Karpas-422 (cell line): ENCODE measurements at places on chromosomes 2 and 18. TPM values are rescaled to one million over a fixed set of nuclear protein-coding genes. Genes with fewer than 3 reads are reported as not detected.
A peak's percentile ranks its signal among the peaks of the same experiment; 100 is the strongest.

GRCh38 chr2:33785201-33786106, 186.4 kb upstream of the FAM98A start:
- DNase-seq: no peak
- H3K36me3 ChIP-seq: no peaks in the 10 kb centered on the region
- no peak overlapping the region for H3K27ac ChIP-seq
- no peaks in the 10 kb centered on the region for H3K27me3 ChIP-seq
- H3K4me3 ChIP-seq: no peak overlapping the region

DNA sequence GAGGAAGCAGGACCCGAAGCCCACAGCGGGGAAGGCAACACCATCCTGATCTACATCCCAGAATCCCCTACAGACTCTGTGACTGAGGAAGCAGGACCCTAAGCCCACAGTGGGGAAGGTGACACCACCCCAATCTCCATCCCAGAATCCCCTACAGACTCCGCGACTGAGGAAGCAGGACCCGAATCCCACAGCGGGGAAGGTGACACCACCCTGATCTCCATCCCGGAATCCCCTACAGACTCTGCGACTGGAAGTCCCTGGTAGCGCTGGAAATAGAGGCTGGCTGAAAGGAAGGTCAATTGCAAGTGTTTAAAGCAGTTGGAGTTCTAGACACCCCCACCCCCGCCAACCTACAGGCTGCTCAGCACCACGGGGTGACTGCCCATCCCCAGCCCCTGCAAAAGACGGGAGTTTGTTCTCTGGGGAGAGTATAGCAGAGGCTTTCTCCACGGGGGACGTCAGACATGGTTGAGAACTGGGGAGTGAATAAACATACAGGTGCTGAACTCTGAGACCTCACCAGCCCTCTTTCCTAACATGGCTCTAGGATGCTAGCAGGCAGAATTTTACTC, 21.0 kb downstream of the CIB4 start:
- H3K4me1 ChIP-seq: no peaks in the 10 kb centered on the region
- no peak overlapping the region for H3K4me3 ChIP-seq
- no peaks in the 10 kb centered on the region for H3K36me3 ChIP-seq
- DNase-seq: no peak
- no peaks in the 10 kb centered on the region for H3K27me3 ChIP-seq

DNA sequence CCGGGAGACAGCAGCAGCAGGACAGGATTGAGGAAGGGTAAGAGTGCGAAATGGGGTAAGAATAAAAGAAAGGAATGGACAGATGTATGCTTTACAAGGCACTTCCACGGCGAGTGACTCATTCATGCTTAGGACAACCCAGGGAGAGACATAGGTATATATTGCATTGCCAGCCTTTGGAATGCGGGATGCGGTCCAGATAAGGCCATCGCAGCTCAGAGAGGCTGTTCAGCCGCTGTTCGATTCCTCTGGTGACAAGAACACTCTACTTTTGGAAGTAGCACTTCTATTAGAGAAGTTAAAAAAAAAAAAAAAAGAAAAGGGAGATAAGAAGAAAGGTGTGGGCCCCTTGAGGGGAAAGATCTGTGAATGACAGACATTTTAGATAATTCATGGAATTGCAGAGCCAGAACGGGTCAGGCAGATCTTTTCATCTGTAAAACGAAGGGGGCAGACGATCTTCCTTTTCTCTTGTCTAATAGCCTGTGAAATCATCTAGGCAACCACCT, 819 bp upstream of the NCOA1 start:
- no peak overlapping the region for H3K27ac ChIP-seq
- DNase-seq: no peak
- H3K4me1 ChIP-seq: peaks cover 20% of the 10 kb centered on the region
- H3K4me3 ChIP-seq: peak overlapping the region; percentile 69
- H3K27me3 ChIP-seq: no peaks in the 10 kb centered on the region

PLEKHA3 gene
- total RNA-seq: 8.4 and 11.0 TPM in 2 replicates

GCG gene
- total RNA-seq: not detected in 2 replicates

FAM124B gene
- total RNA-seq: not detected in 2 replicates

DNA sequence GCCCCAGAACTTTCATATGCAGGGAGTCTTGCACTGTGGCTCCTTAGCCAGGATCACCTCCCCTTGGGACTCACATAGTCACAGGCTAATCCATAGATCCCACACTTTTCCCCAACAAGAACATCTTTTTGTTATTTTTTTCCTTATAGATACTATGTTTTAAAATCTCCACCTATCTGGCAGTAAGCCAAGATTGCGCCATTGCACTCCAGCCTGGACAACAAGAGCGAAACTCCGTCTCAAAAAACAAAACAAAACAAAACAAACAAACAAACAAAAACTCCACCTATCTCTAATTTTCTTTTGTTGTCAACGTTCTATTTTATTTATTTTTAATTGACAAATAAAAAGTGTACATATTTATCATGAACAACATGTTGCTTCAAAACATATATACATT, 141.7 kb downstream of the PDE11A start:
- no peak overlapping the region for H3K27ac ChIP-seq
- no peak overlapping the region for H3K4me3 ChIP-seq
- DNase-seq: no peak
- H3K27me3 ChIP-seq: no peaks in the 10 kb centered on the region

DNA sequence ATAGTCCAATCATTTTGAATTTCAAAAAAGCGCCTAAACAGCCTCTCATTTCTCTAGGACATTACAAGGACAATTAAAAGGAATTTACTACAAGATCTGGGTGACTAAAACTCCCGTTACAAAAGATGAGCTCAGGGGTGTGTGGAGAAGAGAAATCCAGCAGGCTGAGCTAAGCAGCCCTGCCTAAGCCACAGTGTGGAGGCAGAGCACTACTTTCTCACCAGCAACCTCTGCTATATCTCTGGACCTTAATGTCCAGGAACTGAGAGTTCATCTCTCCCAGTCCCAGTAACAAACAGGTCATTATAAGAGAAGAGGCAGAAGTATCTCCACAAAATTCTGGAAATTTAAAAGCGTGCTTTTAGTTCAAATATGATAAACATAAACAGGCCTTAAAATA, 18.9 kb upstream of the ANKRD62 start:
- no peak overlapping the region for H3K27ac ChIP-seq
- no peaks in the 10 kb centered on the region for H3K27me3 ChIP-seq
- H3K4me3 ChIP-seq: no peak overlapping the region

- no peak overlapping the region for H3K27ac ChIP-seq
- H3K4me1 ChIP-seq: peaks cover 4% of the 10 kb centered on the region; the same call in 1 of the 2 replicates
- no peak overlapping the region for H3K4me3 ChIP-seq
- H3K27me3 ChIP-seq: no peaks in the 10 kb centered on the region
- no peak for DNase-seq
Measured at GRCh38 chr2:133362061-133362476, 206.2 kb downstream of the NCKAP5 start.

DNA sequence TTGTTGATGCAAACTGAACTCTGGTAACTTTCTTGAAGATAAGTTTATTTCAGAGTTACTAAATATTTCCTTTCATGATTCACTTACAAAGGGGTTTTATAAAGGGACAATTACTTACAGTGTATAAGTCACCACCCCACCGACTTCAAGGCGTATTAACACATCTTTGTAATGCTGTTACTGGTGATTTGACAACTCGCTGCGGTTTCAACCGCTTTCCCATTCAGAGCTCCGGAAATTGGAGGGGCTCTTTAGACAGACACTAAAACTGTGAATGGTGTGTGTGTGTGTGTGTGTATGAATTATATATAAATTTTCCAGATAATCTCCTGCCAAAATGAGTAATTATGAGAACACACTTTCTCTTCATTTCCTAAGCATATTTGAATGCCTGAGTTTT, 4.9 kb downstream of the TM4SF20 start:
- H3K4me3 ChIP-seq: no peak overlapping the region
- H3K4me1 ChIP-seq: peaks cover 3% of the 10 kb centered on the region; the same call in 1 of the 2 replicates
- no peaks in the 10 kb centered on the region for H3K36me3 ChIP-seq
- DNase-seq: no peak
- no peak overlapping the region for H3K27ac ChIP-seq

RNF181 gene
- total RNA-seq: 332 and 398 TPM in 2 replicates

RND3 gene
- not detected in 2 replicates for total RNA-seq

CHRNA1 gene
- total RNA-seq: not detected in 2 replicates

- H3K27ac ChIP-seq: no peak overlapping the region
- no peaks in the 10 kb centered on the region for H3K27me3 ChIP-seq
- DNase-seq: no peak
- no peaks in the 10 kb centered on the region for H3K4me1 ChIP-seq
- H3K36me3 ChIP-seq: no peaks in the 10 kb centered on the region
Measured at GRCh38 chr2:3857576-3857975, 154.2 kb downstream of the DCDC2C start.

CARF gene
- 11.8 and 13.8 TPM in 2 replicates for total RNA-seq

SCYGR8 gene
- not detected in 2 replicates for total RNA-seq

DNA sequence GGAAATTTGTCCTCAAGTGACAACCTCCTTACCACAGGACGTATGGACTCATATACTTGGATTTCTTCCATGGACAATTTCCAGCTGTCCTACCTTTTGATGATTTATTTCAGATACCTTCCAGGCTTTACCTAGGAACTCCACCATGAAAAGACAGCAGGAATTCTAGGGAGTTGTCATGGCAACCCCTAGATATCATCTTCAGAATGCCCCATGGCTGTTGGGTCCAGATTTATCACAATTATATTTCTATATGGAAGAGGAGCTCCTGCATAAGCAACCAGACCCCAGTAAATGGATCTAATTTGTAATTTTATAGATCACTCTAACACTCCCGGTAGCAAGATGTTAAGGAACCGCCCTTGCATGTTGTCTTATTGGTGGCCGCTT, 102.3 kb upstream of the ZNF521 start:
- no peaks in the 10 kb centered on the region for H3K36me3 ChIP-seq
- no peak overlapping the region for H3K27ac ChIP-seq
- no peak overlapping the region for H3K4me3 ChIP-seq
- DNase-seq: no peak
- no peaks in the 10 kb centered on the region for H3K4me1 ChIP-seq

ABHD1 gene
- 1.4 and 2.4 TPM in 2 replicates for total RNA-seq

DNA sequence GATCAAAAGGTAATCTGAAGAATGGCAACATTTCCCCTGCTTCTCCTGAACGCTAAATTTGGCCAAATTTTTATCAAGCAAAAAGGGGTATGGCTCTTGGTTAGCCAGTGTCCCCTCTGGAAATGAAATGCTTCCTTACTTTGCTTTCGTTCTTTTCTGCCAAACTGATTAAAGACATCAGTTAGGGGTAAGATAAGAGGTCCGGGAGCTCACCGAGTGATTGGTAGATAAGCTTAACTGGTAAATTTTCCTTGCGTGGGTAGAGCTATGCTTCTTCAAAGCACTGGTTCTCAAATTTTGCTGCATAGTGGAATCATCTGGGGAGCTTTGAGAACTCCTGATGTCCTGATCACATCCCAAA, 62.7 kb upstream of the MAPRE2 start:
- peak overlapping the region; percentile 75 for H3K4me3 ChIP-seq
- H3K27me3 ChIP-seq: no peaks in the 10 kb centered on the region
- no peaks in the 10 kb centered on the region for H3K36me3 ChIP-seq

DNA sequence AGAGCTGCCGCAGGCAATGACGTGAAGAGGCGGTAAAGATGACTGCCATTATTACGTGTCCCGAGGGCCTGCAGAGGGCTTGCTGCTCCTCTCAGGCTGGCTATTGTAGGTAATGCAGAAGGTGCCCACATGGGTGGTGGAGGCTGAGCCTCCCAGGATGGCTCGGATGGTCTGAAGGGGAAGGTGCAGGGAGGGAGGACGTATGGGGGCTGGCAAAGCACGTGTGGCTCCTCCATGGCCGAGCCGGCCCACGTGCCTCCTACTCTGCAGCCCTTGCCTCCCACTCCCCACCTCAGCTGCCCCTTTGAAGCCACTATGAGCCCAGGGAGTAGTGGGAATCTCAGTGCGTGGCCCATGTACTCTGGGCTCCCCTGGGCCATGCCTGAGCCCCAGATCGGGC, 48.9 kb downstream of the EDAR start:
- H3K27me3 ChIP-seq: no peaks in the 10 kb centered on the region
- H3K4me1 ChIP-seq: no peaks in the 10 kb centered on the region
- H3K36me3 ChIP-seq: no peaks in the 10 kb centered on the region
- no peak for DNase-seq

DNA sequence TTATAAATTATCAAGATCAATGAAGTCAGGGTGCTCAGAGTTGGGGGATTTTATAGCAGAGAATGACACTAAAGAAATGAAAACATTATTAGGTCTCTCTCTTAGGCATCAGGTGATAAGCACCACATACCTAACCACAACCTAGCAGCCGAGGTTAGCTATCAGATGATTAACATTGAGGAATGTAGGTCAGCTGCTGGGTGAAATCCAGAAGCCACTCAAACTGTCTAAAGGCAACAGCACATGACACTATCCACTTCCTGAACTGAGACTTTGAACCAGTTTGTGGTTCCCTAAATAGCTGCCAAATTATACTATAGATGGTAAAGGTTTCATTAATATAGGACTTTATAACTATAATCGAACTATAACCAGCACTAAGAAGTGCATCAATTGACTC, 4.7 kb downstream of the EPG5 start:
- no peak for DNase-seq
- H3K27me3 ChIP-seq: no peaks in the 10 kb centered on the region
- peaks cover 5% of the 10 kb centered on the region; the same call in 1 of the 2 replicates for H3K36me3 ChIP-seq
- H3K27ac ChIP-seq: no peak overlapping the region
- no peak overlapping the region for H3K4me3 ChIP-seq

GRCh38 chr2:53755121-53755520, 12.5 kb upstream of the CHAC2 start:
- no peak for DNase-seq
- H3K4me3 ChIP-seq: no peak overlapping the region
- H3K27me3 ChIP-seq: no peaks in the 10 kb centered on the region
- H3K27ac ChIP-seq: no peak overlapping the region
- H3K4me1 ChIP-seq: peaks cover 29% of the 10 kb centered on the region

- H3K27me3 ChIP-seq: no peaks in the 10 kb centered on the region
- H3K36me3 ChIP-seq: no peaks in the 10 kb centered on the region
- H3K4me1 ChIP-seq: no peaks in the 10 kb centered on the region
- no peak overlapping the region for H3K4me3 ChIP-seq
Measured at GRCh38 chr2:211477537-211478275, 921.3 kb downstream of the CPS1 start.

- H3K4me3 ChIP-seq: no peak overlapping the region
- no peaks in the 10 kb centered on the region for H3K36me3 ChIP-seq
- peak overlapping the region; percentile 34 for H3K27ac ChIP-seq
- peak; percentile 58 for DNase-seq
Measured at GRCh38 chr2:181363164-181363563, 94.0 kb upstream of the ITGA4 start.

CPS1 gene
- 2.8 and 5.0 TPM in 2 replicates for total RNA-seq

GRCh38 chr2:3290655-3291054, 87.0 kb downstream of the EIPR1 start:
- no peak overlapping the region for H3K4me3 ChIP-seq
- H3K27ac ChIP-seq: no peak overlapping the region
- no peak for DNase-seq
- H3K27me3 ChIP-seq: no peaks in the 10 kb centered on the region

TSHZ1 gene
- total RNA-seq: 4.7 and 5.7 TPM in 2 replicates

DNA sequence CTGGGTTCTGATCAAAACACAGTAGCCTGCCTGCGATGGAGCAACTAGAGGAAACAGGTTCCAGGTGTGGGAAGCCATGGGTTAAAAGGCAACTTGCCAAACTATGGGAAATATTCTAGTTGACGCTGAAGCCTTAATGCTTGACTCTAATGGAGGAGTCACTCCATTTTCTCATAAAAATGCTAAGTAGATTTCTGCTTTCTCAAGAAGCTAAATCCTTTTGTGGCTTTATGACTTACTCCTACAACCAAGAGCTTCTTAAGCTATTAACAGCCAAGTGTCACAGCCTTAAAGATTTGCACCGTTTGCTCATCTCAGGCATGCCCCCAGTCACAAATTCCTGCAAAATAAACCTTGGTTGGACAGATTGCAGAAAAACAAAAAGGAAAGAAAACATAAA, 25.2 kb downstream of the ANKRD44 start:
- no peak for DNase-seq
- H3K27me3 ChIP-seq: no peaks in the 10 kb centered on the region
